ENCODE measurements at places on chromosomes 6 and 20.

DNA sequence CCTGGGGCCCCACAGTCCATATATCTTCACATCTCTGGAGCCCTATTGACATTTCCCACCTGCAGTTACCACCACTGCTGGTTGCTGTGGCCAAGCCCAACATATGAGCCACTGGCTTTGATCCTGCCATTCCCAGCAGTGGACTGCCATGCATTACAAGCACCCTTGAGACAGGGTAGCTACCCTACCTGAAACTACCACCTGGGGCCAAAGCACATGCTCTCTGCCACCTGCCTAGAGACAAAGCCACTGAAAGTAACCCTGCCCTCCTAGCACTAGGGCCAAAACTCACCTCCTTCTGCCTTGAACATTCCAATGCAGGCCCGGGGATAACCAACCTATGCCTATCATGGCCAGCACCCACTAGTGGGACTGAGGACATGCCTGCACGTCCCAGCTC lies 255.5 kb upstream of the KHDRBS2 start:
- DNase-seq: no peak

DNA sequence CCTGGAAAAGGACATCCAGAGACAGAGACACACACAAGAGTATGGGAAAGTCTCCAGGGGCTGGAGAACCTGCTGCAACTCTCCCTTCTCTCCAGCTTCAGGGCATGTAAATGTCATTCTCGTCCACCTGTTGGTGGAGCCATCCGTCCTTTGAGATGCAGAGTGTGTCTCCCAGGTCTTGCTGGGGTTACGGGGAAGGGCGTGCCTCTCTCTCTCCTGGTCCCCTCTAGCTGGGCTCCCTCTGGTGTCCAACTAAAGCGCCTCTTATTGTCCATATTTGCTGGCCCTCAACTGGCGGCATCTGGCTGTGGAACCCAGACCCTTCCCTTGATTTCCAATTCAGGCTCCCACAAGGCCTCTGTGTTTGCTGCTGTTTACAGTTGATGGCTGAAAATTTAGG lies 244.1 kb downstream of the BMP7 start:
- no peak for DNase-seq

GRCh38 chr6:82264824-82265223 lies 17.3 kb upstream of the IBTK start:
- DNase-seq: no peak

- no peak for DNase-seq
These were observed 72.7 kb downstream of the ELOVL4 start for GRCh38 chr6:79874531-79875134.

DNA sequence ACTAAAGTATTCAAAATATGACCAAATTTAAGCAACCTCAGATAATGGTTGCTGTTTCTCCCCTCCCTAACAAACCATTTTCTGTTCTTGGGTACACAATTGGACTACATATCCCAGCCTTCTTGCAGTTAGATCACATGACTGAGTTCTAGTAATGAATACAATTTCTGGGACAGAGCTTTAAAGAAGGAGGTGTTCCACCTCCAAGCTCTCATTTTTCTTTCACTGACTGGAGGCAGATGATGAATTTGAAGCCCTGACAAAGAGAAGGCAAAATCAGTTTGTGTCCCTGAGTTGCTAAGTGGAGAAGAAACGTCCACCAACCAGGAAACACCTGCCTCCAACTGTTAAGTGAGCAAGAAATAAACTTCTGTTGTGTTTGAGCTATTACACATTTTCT lies 117.2 kb downstream of the LCA5 start:
- DNase-seq: no peak

GRCh38 chr6:105445481-105445880 lies 42.6 kb upstream of the PREP start:
- no peak for DNase-seq

GRCh38 chr6:43977404-43978111 lies 149.7 kb downstream of the MRPL14 start:
- no peak for DNase-seq

GRCh38 chr20:31835554-31835953 lies 9.8 kb downstream of the FOXS1 start:
- no peak for DNase-seq

- no peak for DNase-seq
These were observed 86.0 kb downstream of the TIAM2 start for GRCh38 chr6:155080881-155081845.

DNA sequence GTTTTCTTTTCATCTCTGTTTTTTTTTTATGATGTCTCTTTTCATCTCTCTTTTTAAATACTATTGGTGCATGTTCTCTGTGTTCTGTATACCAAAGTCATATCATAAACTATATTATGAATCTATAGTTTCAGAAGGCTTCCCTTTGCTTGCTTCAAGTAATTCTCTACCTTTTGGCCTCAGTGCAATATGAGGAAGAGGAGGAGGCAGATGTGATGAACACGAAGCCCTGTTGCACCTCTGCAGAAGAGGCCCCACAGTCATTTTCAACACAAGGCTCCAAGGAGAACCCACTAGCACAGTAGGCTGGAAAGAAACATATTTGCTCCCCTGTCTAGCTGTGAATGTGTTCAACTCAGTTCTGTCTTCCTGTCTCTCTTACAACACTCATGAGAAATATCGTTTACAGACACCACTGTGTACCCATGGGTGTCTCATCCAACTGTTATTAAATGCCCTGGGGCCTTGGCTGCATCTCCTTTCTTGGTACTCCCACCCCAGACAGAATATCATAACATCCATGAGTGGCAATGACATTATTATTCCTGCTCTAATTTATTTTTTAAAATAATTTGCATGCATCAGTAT lies 122.6 kb upstream of the SHLD1 start:
- DNase-seq: no peak

- no peak for DNase-seq
These were observed 15.2 kb downstream of the RNF8 start for GRCh38 chr6:37368961-37369320.

- DNase-seq: no peak
These were observed 730.5 kb upstream of the MAP3K7 start for GRCh38 chr6:91317247-91317835.

- no peak for DNase-seq
These were observed 53.3 kb downstream of the PLEKHG1 start for GRCh38 chr6:150652848-150653613.

DNA sequence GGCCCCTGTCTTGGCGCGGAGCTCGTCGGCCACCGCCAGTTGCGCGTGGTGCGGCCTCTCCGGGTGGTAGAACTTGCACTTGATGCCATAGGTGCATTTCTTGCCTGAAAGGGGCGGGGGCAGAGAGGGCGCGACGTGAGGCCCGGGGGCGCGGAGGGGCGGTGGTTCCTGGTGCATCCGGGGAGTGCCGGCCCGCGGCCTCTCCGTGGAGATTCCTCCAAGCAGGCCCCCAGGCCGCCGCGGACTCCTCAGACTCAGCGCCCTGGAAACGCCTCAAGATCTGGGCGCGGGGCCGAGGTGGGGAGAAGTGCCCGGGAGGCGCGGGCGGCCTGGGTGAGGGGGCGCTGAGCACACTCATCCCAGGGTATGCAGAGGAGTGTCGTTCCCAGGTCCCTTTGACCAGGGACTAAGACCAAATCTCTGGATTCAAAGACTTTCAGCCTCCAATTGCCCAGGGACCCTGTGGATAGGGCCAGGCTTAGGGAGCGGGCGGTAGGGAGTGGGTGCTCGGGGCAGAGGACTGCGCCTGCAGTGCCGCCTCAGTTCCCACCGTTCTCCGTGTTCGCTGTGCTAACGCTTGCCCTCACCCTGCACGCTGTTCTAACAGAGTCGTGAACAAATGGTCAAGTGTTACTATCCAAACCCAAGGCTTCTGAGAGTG lies 33.3 kb downstream of the ZC3H12D start:
- no peak for DNase-seq

GRCh38 chr6:67248077-67248476 lies 1387.0 kb upstream of the ADGRB3 start:
- DNase-seq: no peak

- DNase-seq: no peak
These were observed 8.3 kb downstream of the SCML4 start for GRCh38 chr6:107815846-107816245.

- DNase-seq: no peak
These were observed 55.1 kb upstream of the ISM1 start for GRCh38 chr20:13166011-13166410.

GRCh38 chr6:6494677-6495076 lies 93.8 kb upstream of the LY86 start:
- peak; percentile 62 for DNase-seq

- no peak for DNase-seq
These were observed 151.4 kb upstream of the LAMA2 start for GRCh38 chr6:128731249-128732165.

DNA sequence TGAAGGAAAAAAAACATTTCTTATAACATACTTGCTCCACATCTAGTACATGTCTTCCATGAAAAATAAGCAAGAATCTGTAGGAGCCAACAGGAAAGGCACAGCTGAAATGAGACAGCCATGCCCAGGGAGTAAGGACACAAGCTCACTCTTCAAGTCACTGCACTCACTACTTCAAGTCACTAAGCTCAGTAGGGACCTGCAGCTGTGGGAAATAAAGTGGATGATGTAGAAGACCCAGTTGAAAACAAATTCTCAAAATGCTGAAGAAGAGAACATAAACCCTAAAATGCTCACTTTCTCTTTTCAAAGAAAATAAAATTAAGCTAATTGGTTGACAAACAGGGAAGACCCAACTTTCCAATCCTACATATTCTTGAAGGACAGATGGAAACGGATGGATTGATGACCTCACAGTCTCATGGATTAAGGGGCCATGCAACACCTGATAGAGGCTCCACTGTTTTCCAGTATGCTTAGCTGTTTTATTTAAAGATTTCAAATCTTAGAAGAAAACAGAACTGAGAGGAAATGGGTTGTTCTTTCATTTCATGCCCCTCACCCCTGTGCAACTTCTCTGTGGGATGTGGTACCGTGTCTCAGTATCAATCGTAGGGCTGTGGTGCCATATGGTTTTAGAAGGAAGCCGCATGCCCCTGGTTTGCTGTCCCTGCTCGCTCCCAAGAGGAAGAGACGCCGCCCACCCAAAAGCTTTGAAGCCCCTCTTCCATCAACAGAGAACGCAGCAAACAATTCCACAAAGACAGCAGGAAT lies 133.3 kb downstream of the WDR27 start:
- no peak for DNase-seq

GRCh38 chr20:2398449-2398848 lies 17.7 kb downstream of the TGM6 start:
- no peak for DNase-seq

DNA sequence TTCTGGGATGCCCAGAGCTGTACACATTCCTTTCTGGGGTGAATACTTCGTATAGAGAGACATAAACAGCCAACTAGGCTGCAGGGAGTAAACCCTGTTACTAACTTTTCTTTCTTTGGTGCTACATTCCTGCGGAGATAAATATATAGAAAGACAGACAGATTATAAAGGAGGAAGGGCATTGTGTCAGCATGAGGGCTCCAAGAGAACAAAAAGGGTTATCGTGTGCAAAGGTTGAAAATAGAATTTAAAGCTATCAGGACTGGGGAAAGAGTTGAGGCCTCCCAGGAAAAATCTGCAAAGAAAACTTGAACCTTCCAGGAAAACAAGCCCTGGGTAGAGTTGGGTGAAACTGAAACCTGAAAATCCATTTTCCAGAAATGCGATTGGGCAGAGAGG lies 68.0 kb downstream of the TMEM170B start:
- DNase-seq: no peak

DNA sequence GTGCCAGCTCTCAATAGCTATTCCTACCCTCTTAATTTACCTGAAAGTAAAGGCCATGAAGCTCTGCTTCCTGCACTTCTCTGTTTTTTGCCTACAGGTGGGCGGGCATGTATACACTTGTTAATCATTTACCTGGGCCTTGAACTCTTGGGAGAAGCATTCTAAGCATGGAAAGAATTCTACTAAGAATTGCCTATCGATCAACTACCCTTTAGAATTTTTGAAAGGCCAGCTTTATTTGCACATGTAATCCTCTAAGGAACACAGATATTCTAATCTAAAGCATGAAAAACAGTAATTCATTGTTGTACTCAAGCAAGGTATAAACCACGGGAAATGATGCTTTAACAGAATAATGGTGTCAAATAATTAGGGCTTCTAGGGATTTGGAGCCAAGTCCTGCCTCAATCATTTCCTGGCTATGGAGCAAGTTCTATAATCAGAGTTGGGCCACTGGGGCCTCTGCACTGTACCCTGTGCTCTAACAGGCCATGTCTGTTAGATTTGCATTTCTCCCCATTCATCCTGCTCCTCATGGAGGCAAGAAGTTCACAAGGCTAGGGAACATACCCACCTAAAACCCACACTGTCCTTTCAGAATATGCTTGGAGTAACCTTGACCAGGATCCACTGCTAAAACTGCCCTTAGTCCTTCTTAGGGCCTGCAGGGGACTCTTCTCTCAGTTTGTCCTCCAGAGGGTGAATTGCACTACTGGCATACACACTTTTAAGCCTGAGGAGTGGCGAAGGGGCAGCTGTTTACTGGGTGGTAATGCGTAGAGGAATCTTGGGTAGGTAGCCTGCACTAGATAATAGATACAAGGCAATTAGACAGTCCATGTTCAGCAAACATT lies 276.4 kb upstream of the JAG1 start:
- no peak for DNase-seq

DNA sequence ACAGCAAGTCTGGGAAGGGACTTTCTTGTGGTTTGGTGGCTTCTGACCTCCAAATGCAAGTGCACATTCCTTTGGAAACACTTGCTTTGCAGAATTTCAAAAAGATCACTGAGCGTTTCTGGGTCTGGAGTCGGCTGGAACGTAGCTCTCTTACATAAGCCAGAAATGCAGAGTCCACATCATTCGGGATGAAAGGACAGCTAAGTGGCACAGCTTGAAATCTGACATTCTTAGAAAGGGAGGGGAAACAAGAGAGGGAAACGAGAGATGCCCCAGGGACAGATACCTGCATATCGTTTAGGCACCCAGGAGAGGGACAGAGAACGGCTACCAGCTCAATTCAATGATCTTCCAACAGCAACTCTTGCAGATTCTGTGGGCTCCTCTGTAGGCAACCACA lies 118.7 kb downstream of the NFATC2 start:
- DNase-seq: no peak

DNA sequence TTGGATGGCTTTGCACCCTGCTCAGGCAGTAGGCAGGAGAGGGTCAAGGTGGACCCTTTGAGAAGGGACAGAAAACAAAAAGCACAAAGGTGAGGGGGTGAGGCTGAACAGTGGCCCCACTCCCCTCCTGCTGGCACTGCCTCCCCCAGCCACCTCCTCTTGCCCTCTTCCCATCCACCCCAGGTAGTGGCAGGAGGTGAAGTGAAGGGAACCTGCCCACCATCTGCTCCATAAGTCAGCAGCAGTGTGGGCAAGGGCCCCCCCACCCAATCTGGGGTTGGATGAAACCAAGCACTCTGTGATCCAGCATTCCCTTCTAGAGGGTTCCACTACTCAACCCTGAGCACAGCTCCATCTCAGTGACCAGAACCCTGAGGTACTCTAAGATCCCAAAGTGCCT lies 26.1 kb upstream of the SLC22A7 start:
- DNase-seq: no peak

- DNase-seq: no peak
These were observed 34.0 kb upstream of the BMP6 start for GRCh38 chr6:7691675-7692452.
